ENCODE measurements at places on chromosomes 1 and 21.
A peak's percentile ranks its signal among the peaks of the same experiment; 100 is the strongest.

GRCh38 chr1:188089461-188089860 is 1260.7 kb downstream of the PLA2G4A start:
- DNase-seq: no peak

GRCh38 chr1:43858324-43858723 is 75.3 kb upstream of the ARTN start:
- peak; percentile 24 for DNase-seq

- no peak for DNase-seq
Observed at GRCh38 chr1:209199822-209200221, 383.7 kb upstream of the CAMK1G start.

- no peak for DNase-seq
Observed at GRCh38 chr21:41931041-41931451, 22.8 kb downstream of the C2CD2 start.

DNA sequence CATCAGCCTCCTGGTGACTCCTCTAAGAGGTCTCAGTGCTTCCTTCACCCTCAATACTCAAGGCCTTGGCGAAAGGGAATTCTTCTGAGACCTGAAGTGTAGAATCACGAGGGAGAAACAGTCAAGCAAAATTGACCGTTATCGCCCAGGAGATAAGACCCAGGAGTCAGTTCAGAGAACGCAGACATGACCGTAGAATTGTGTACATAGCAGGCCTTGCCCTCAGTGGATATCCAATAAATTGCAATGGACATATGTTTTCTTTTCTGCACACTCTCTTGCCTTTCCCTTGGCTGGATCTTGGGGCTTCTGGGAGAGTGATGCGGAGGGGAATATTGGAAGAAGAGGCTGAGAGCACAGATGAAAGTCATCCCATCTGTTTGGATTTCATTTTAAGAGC is 15.7 kb upstream of the ETS2 start:
- DNase-seq: no peak

Data from cerebellar cortex (tissue), 1 donor.